ENCODE measurements at places on chromosomes 2 and 18.

DNA sequence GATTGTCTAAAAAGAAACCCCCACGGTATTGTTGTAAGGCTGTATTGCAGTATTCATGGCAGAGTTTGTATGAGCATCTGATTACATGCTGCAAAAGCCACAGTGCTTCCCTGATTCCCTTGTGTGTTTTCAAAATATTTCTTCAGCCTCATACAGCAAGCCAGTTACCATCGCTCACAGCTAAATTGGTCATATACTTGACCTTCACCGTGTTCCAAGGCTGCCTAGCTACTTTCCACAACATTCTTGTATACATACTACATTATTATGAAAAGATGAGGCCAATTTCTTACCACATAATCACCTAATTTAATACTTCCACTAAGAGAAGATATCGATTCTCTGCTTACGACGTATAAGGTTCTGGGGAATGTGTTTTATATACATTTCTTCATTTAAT, 576.3 kb upstream of the CNTNAP5 start:
- no peak overlapping the region for H3K4me3 ChIP-seq
- H3K27me3 ChIP-seq, result no peaks in the 10 kb centered on the region
- no peak for DNase-seq

GRCh38 chr2:217798191-217798590, 204.6 kb downstream of the TNS1 start:
- no peak for DNase-seq
- peaks cover 6% of the 10 kb centered on the region for H3K36me3 ChIP-seq
- H3K4me3 ChIP-seq, result no peak overlapping the region

DNA sequence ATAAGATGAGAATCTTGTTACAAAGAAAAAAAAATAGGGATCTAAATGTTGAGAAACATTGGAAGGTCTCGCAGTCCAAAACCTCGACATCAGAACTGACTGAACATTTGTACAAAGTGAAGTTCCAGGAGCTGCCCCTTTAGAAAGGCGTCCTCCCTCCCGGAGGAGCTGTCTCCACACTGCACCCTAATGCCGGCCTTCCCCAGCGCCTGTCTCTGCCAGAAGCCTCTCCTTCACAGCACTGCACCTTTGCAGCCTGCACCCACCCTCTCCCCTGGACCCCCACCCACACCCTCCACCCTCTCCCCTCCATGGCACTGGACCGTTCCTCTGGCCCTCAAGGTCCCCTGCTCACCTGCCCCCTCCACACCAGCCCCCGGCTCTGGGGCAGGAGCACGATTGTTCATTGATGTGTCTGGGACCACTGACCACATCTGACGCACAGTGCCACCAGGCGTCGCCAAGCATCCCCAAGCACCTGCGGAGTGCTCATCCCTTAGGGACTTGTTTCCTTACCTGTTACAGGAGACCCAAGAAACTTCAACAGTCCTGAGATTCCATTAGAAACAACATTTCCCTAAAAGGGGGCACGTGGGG, 90.3 kb upstream of the SNTG2 start:
- H3K27ac ChIP-seq, result no peak overlapping the region
- no peak for DNase-seq
- no peak overlapping the region for H3K4me3 ChIP-seq
- peaks cover under 1% of the 10 kb centered on the region for H3K4me1 ChIP-seq
- peaks cover 3% of the 10 kb centered on the region for H3K36me3 ChIP-seq
- H3K27me3 ChIP-seq, result peaks cover 6% of the 10 kb centered on the region

DNA sequence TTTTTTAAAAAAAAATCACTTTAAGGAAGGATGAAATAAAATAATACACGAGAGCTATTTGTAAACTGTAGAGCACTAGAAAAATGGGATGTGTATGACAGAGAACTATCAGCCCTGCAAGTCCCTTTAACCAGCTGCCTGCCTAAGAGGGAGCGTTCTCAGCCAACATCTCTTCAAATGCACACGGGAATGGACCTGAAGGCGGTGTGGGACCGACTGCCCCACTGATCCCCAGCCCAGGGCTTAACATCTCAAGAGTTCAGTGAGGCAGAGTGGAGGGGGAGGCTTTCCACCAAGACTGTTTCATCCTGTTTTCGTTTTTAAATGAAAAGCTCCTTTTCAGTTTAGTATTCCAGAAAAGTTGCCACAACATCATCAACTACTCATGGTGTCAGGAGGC, 2.2 kb downstream of the INPP4A start:
- H3K4me1 ChIP-seq, result peaks cover 49% of the 10 kb centered on the region
- H3K4me3 ChIP-seq, result peak overlapping the region; percentile 94
- H3K36me3 ChIP-seq, result peaks cover 37% of the 10 kb centered on the region
- H3K27ac ChIP-seq, result peak overlapping the region; percentile 98
- DNase-seq, result no peak
- no peaks in the 10 kb centered on the region for H3K27me3 ChIP-seq

DNA sequence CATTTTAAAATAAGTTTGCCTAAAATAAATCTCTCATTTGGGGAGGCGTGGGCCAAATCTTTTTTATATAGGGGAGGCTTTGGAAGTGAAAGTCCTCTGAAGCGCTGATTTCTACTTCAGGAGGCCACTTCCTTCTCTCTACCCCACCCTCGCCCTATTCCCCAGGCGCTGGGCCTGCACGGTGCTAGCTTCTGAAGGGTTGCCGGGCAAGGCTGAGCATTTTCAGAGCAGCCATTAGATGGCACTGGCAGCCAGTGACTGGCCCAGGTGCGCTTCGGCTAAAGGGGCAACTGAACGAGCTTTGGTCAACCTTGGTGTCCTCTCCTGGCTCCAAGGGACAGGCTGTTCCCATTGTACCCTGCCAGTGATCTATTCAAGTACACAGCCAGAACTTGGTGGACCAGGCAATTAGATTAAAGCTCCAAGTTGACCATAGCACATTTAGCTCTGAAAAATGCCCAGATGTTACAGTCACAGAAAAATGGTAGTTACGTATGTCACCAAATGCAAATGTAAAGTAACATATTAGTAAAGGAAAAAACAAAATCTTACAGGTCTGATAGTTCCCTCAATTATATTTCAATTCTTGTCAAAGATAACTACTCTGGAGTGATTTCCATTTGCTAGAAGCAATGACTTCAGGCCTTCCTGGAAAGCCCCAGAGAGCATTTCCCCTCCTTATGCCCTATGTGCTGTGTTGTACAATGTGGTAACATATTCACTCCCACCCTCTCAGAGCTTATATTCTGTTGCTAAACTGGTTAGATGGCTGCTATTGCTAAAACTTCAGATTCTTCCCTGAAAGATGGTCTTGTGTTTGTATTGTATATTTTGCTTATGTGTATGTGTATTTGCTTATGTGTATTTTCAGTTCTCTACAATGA, 2.1 kb downstream of the POMC start:
- H3K36me3 ChIP-seq, result peaks cover 7% of the 10 kb centered on the region
- H3K4me1 ChIP-seq, result peaks cover 9% of the 10 kb centered on the region
- peaks cover 57% of the 10 kb centered on the region for H3K27me3 ChIP-seq
- no peak overlapping the region for H3K27ac ChIP-seq

GRCh38 chr18:46398005-46398404, 259.0 kb downstream of the LOXHD1 start:
- peak overlapping the region; percentile 27 for H3K27ac ChIP-seq
- H3K4me1 ChIP-seq, result peaks cover 33% of the 10 kb centered on the region
- peak; percentile 8 for DNase-seq
- H3K36me3 ChIP-seq, result peaks cover 14% of the 10 kb centered on the region
- peaks cover 3% of the 10 kb centered on the region for H3K27me3 ChIP-seq

DNA sequence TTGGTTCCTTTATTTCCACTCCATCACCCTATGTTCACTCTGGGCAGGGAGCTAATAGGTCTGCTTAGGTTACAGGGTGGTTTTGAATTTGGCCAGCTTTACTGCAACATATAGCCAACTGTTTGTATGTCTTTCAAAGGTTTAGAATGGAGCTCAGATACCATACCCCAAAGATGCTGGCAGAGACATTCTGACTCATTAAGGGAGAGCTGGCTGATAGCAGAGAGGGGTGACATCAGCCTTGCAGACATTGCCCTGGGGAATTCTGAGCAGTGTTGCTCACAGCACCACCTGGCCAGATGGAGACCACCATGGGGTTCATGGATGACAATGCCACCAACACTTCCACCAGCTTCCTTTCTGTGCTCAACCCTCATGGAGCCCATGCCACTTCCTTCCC, 2.1 kb downstream of the PROKR1 start:
- H3K4me1 ChIP-seq, result peaks cover 5% of the 10 kb centered on the region
- peaks cover 83% of the 10 kb centered on the region for H3K27me3 ChIP-seq
- H3K36me3 ChIP-seq, result peaks cover 3% of the 10 kb centered on the region
- DNase-seq, result no peak

DNA sequence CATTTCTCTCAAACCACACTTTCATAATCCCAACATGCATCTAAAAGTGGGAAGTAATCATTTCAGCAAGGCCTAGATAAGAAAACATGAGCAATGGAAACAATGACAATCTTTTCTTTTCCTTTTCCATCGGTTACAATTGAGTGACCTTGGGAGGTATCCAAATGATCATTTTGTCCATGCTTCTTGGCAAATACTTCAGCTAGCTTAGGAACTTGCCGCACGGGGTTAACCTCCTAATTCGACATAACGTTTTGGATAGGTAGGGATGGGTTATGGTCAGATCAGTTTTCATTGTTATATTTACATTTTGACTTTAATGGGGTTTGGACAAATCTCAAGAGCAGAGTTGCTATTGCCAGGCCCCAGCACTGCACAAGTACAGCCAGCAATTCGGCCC, 4.6 kb upstream of the PTPRM start:
- no peak overlapping the region for H3K27ac ChIP-seq
- H3K36me3 ChIP-seq, result no peaks in the 10 kb centered on the region
- no peak for DNase-seq
- no peak overlapping the region for H3K4me3 ChIP-seq

DNA sequence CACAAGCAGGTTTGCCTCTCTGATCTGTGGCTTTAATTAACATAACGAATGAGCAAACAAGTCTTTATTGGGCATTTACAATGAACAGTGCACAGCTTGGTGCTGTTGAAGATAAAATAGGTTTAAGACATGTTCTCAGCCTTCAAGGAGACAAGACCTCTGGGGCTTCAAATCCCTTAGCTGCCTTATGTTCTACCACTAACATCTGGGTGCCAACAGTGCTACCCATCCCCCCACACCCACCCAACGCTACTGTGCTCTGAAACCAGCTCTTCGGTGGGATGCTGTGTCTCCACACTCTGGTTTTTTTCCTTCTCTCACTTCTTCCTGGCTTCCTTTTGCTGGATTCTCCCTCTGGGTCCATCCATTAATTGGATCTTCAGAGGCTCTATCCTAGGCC, 14.1 kb upstream of the B3GNT2 start:
- no peaks in the 10 kb centered on the region for H3K27me3 ChIP-seq
- no peaks in the 10 kb centered on the region for H3K4me1 ChIP-seq
- DNase-seq, result no peak
- H3K4me3 ChIP-seq, result no peak overlapping the region
- H3K36me3 ChIP-seq, result no peaks in the 10 kb centered on the region

Measured in effector memory CD8-positive, alpha-beta T cell (primary cell).